ENCODE measurements at places on chromosomes 1 and 21.

DNA sequence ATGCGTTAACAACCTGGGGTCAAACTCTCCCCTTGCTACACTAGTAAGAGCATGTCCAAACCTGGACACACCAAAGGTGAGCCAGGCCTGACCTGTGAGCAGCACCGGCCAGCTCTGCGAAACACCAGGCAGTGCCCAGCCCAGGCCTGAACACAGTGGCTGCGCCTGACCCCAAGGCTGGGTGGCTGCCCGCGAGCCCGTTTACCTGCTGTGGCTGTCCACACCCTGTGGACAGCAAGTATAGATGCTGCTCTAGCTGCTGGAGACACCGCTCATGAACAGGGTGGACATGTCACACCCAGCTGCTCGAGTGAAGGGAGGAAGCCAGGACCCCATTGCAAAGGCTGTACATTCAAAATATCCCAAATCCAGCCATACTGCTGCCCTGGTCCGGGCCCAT, 7.6 kb upstream of the CCDC27 start:
- no peak for DNase-seq

GRCh38 chr1:97649591-97649990, 271.2 kb downstream of the DPYD start:
- DNase-seq: no peak

- DNase-seq: no peak
Observed at GRCh38 chr1:176754676-176755075, 291.7 kb downstream of the PAPPA2 start.

DNA sequence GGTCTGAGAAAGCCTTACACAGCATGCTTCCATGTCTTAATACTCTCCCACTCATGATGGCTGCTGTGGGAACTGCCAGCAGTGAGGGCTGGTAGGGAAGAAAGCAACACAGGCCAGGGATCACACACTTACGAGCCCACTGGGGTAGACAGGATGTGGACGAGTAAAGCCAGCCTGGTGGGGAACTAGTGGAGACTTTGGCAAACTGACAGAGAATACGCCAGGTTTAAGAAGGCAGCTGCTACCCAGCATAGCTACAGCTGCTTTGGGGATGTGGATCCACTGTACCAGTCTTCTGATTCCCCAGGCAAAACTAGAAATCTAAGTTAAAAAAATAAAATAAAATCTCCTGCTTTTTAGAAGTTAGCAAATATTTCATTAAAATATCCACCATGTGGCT, 664.0 kb downstream of the SMYD3 start:
- no peak for DNase-seq

DNA sequence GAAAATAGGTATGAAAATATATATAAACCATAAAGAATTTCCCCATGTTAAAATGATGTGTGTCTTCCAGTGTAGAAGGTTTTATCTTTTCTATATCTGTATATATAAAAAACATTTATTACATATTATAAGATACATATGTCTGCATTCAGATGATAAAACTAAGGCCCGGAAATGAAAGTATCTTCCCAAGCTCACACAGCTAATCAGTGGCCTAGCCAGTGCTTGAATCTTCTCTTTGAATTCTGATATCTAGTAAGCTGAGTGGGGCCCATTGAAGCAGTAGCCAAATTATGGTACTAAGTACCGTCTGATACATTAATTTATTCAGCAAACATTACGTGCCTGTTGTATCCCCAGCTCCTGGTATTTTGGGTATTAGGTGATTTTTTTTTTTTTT, 28.6 kb downstream of the UCK2 start:
- no peak for DNase-seq

All from anterior cingulate cortex (tissue), 58 donors.